ENCODE measurements at places on chromosomes 4 and X. TPM values are rescaled to one million over a fixed set of nuclear protein-coding genes. Genes with fewer than 3 reads are reported as not detected.
A peak's percentile ranks its signal among the peaks of the same experiment; 100 is the strongest.

The CCKAR gene
- polyA plus RNA-seq, result 0.52 TPM

GRCh38 chr4:163263606-163264005 lies 68.8 kb downstream of the NPY1R start:
- no peak for DNase-seq

GRCh38 chrX:136168929-136169735 lies 21.8 kb downstream of the FHL1 start:
- DNase-seq, result peak; percentile 38

- no peak for DNase-seq
These were observed 19.2 kb downstream of the MAGEB17 start for GRCh38 chrX:16186380-16187007.

DNA sequence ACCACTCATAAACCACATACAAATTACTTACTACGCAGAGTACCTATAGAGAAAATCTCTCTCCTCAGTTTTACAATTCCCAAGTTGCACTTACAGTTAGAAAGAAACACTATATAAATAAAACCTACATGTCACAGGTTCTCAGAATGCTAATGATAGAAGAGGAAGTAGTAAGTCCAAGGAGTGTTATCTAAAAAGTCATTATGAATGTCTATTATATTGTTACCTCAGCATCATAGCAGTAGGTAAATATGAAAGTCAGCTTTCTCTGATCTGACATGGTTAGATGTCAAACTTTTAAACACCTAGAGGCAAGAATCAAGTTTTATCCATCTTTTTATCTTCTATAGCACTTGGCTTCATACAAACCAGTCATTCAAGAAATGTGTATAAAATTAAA lies 163.2 kb upstream of the FAM241A start:
- DNase-seq, result no peak

DNA sequence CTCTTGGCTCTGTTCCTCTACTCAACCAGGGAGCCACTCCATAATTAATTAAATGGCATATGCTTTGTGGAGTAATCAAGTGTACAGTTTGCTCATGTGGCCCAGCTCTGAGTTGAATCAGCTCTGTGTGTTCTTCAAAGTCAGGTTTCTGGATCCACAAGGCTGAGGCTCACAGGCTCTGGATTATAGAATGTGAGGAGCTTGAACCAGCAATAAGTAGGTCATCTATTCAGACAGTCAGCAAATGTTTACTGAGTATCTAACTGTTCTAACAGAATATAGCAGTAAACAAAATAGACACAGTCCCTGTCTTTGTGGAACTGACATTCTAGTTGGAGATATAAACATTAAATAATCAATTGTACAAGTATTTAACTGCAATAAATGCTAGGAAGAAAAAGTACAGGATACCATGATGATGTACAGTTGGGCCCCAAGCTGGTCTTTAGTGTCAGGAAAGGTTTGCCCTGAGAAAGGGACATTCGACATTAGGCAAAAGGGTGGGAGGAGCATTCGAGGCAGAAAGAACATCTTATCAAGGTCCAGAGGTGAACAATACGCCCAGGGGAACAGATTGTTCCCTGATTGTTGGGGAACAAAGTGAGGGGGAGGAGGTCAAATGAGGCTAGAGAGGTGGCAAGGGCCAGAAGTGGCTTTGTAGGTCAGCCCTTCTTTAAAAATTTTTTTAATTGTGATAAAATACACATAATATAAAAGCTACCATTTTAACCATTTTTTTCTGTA lies 20.5 kb upstream of the TSR2 start:
- DNase-seq, result no peak

DNA sequence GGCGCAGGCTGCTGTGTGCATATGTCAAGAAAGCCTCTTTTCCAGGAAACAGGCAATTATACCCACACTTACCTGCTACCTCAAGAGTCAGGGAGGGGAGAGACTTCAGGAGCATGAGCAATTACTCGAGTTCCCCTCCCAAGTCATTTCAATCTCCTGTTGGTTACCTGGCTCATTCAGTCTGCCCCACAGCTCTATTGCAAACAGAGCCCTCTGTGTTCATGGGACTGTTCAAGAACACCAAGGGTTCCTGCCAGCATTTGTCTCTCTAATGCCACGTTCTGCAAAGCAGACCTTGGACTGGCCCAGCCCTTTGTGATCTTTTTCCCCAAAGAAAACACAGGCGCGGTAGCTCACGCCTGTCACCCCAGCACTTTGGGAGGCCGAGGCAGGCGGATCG lies 274.6 kb downstream of the DHRSX start:
- no peak for DNase-seq

DNA sequence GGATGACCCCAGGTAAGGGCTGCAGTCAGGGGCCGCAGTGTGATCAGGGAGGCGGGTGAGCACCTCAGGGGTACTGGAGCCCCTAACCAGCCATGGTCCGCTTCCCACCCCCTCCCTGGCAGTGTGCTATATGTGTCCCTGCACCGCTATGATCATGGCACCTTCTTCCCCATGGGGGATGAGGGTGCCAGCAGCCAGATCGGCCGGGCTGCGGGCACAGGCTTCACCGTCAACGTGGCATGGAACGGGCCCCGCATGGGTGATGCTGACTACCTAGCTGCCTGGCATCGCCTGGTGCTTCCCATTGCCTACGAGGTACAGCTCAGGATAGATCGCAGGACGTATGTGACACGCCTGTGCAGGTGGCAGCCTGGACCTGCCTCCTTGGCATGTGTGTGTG lies 8.2 kb upstream of the ERAS start:
- no peak for DNase-seq
